Hepatic stellate cell (primary cell): ENCODE measurements at places on chromosomes 7 and 10.
A peak's percentile ranks its signal among the peaks of the same experiment; 100 is the strongest.

DNA sequence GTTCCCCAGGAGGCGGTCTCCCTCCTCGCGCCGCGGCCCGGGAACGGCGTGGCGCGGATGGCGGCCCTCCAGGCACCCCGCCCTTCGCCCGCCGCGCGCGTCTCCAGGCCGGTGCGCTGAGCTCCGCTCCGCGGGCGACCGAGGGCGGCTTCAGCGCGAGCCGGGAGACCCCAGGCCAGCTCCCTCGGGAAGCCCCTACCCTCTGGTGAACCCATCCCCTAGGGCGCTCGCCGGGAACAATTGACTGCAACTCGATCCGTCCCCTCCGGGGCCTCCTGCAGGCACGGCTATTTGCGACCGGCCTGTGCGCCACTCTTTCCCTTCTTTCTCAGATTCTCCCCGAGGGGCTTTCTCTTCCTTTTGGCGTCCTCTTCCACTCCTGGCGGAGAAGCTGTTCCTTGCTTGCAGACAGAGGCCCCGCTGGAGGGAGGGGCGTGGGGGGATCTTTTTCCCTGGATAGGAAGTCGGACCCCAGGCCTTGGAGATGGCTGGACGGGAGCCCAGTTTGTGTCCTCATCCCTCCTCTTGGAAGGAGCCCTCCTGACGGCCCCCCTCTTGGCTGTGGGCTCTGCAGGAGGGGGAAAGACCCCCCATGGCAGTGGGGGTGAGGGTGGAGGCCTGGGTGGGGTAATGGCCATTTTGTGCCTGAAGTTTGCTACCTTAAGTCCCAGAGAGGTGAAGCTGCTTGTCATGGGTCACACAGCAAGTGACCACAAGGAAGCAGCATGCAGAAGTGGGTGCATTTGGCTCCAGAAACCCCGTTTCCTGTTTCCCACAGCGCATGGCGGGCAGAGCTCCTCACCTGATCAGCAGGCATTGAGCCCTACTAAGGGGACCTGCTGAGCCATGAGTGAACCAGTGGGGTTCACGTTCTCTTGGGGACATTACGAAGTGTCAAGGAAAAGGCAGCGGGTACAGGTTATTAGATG lies 171.2 kb upstream of the TNRC18 start:
- DNase-seq, result no peak

DNA sequence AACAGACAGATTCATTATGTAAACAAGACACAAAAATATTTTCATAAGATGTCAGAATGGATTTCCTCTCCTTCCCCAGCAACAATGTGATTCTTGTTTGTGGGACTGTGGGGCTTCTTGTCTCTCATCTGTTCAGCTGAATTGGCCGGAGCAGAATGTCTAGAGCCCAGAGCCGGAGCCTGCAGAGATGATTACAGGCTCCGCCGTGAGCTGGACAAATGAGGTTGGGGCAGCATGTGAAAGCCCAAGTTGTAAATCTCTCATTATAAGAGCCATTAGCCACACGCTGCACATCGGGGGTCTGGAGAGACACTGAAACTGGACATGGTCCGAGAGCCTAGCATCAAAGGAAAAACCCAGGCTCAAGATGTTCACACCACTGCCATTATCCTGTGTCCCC lies 137.0 kb upstream of the ADAM12 start:
- DNase-seq, result no peak

- no peak for DNase-seq
These were observed 106.7 kb upstream of the ODAD2 start for GRCh38 chr10:28105561-28105960.

DNA sequence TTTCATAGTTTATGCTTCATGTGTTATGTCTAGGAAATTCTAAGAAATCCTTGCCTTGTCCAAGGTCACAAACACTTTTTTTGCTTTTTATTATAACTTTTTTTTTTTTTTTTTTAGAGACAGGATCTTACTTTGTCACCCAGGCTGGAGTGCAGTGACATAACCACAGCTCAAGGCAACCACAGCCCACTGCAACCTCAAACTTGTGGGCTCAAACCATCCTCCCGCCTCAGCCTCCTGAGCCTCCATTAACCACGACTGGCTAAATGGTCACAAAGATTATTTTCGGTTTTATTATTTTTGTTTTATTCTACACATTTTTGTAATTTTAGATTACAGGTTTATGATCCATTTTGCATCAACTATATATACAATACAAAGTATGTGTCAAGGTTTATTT lies 7.1 kb upstream of the FAM204A start:
- DNase-seq, result no peak

GRCh38 chr7:87797798-87798403 lies 78.3 kb downstream of the SLC25A40 start:
- no peak for DNase-seq

- DNase-seq, result peak; percentile 36
These were observed 69.4 kb downstream of the SAMD9 start for GRCh38 chr7:93048136-93048930.

DNA sequence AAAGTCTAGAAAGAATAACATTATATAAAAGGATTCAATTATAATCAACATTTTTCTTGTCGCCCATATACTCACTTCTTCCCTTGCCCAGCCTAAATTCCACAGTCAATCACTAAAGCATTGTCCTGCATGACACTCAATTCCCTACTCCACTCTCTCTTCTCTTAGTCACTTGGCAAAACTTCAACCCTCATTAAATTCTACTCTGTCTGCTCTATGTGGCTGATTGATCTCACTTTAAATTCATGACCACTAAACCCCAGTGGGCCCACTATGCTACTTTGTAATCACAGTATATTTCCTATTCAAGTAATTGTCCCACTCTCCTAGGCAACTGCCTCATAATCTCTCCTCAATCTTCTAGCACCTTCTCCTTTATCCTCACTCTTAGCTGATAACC lies 54.1 kb downstream of the MTERF1 start:
- no peak for DNase-seq

DNA sequence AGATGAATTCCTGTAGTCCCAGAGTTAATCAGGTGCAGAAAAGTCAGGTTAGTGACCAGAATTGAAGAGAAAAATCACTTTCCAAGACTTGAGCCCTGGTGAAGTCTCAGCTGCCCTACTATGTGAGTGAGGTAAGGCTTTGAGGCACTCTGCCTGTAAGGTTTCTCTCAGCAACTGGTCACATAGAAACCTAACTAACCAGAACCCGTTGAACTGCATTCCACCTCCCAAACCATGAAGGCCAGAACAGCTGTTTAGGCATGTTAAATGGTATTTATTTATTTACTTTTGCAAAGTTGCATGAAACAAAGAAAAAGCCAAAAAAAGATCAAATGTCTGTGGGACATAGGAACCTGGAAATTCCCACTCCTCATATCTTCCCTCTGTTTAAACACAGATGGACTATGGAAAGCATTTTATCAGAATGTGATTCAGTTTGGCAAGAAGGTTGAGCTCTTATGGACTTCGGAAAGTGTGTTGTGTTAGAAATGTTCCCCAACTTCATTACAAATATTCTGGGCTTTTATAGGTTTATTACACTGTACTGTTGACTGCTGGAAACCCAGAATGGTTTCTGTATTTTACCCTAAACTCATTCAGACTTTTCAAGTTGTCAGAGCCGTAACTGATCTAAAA lies 12.8 kb upstream of the GPR85 start:
- DNase-seq, result no peak

- no peak for DNase-seq
These were observed 67.5 kb upstream of the EFCAB10 start for GRCh38 chr7:105648561-105649401.

- DNase-seq, result no peak
These were observed 86.2 kb downstream of the ZRANB1 start for GRCh38 chr10:125027871-125028869.

- no peak for DNase-seq
These were observed 23.3 kb downstream of the SEM1 start for GRCh38 chr7:96686305-96686704.

DNA sequence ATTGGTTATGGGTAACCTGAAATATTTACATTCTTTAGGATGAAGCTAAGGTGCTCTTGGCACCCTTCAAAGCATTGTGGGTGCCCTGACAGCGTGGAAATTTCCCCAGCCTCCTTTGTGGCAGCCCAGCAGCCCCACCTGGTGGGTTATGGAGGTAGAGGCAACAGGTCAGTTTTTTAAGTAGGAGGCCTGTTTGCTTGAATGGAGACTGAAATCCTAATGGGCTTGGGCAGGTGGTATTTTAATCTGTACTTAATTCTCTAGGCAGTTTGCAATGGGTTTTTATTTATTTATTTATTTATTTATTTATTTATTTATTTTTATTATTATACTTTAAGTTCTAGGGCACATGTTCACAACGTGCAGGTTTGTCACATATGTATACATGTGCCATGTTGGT lies 139.4 kb downstream of the EPC1 start:
- DNase-seq, result peak; percentile 27

- no peak for DNase-seq
These were observed 267.9 kb downstream of the SUGCT start for GRCh38 chr7:40402661-40403060.
